ENCODE measurements at places on chromosomes 16 and 17.

DNA sequence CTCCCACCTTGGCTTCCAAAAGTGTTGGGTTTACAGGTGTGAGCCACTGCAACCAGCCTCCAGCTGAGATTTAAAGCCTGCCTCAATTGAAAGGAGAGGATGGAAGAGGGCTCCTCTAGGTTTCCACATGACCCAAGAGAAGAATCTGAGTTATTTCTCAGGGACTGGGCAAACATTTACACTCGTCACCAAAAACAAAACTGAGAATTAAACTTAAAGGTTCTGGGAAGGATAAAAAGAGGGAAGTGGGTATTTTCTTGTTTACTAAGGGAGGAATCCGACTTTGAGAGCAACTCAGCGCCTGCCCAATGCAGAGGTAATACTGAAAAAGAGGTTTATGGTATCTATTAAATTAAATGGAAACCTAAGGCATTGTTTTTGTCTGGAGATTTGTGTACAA is 13.3 kb downstream of the HOXB1 start:
- DNase-seq = no peak

DNA sequence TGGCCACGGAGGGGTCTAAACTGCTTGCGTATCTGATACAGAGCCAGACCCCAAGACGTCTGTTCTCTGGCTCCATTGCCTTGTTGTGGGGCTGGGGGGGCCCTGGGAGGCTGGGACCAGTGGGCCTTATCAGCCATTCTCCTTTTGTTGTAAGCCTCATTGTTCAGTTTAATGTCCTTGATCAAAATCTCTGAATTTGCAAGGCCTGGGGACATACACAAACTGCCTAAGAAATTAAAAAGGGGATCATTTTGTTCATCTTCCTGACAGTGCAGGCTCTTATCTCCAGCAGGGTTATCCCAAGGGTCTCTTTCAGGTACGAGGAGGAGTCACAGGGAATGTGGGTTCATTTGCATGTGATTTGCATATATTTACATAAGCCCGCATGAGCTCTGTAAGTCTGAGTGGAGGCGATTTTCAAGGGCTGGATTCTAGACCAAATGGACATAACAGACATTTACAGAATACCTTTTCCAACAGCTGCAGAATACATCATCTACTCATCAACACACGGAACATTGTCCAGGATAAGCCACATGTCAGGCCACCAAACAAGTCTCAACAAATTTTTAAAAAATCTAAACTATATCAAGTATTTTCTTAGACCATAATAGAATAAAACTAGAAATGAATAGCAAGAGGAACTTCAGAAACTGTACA is 269.8 kb downstream of the RBFOX1 start:
- DNase-seq = no peak

DNA sequence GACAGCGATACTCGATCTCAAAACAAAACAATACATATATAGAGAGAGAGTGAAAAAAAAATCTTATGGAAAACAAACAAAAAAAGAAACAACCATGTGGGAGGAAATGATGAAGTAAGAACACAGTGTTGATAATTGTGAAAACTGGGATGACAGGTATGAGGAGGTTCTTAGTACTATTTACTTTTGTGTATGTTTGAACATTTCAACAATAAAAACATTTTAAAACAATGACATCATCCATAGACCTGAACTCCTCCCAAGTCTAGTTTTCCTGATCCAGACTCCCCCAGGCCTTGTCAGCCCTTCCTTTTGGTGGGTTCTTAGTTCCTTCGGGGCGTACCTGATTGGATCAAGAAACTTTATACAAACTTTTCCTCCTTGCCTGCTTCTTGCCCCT is 51.7 kb downstream of the CCDC42 start:
- no peak for DNase-seq

GRCh38 chr16:81905277-81905676 is 106.0 kb downstream of the SDR42E1 start:
- DNase-seq = no peak

DNA sequence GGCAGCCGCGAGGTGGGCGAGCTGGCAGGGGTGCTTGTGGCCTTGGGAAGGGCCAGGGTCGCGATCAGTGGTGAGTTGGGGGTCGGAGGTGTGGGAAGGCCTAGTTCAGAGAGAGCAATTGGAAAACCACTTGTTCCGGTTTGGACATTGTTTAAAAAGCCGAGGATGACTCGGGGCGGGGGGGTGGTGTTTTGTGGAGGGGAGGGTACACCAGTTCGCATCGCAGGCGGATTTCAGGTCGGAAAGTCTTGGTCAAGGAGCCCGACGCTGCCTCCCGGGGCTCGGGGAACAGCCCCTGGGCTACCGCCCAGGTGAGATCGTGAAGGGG is 66.4 kb downstream of the KPNA2 start:
- DNase-seq = no peak

GRCh38 chr17:13152501-13152900 is 134.7 kb upstream of the ELAC2 start:
- DNase-seq = no peak

GRCh38 chr16:88505405-88506082 is 52.5 kb downstream of the ZFPM1 start:
- DNase-seq = no peak

DNA sequence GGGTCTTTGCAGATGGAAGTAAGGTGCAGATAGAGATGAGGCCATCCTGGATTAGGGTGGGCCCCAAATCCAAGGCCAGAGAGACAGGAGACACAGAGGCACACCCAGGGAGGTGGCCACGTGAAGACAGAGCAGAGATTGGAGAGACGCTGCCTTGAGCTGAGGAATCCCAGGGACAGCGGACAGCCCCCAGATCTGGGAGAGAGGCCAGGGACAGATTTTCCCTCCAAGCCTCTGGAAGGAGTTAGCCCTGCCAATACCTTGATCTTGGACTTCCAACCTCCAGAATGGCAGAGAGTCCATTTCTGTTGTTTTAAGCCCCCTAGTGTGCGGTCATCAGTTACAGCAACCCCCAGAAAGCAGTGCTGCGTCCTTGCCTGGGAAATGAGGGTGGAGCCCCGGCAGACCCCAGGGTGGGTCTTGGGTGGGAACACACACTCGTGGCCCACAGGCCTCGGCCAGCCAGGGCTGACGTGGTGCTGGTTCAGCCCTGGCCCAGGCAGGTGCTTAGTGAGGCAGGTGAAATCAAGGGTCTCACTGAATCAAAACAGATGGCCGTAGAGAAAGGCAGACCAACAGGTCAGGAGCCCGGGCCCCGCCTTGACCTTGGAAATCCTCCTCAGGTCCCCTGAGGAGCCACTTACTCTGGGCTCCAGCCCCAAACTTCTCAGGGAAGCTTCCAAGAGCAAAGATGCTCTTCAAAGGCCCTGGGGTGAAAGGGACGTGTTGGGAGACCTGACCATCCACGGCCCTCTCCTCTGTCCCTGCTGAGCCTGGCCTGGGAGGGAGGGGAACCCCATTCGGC is 169.3 kb downstream of the RBFOX3 start:
- no peak for DNase-seq

GRCh38 chr17:8421571-8421970 is 14.1 kb upstream of the NDEL1 start:
- no peak for DNase-seq

DNA sequence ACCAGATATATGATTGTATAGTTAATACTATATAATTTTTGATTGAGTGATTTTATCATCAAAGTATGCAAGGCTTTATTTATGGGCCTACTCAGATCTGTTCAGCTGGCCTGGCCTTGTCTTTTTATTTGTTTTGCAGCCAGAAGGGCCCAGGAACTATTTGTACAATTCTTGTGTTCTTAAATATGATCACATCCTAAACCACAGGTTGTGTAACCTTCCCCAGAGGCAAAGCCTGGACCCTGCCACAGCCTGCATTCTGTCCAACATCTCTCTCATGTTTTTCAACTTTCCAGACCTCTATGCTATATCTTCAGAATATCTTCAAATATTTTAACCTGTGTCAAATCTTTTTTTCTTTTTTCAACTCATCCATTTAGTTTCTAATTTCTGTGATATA is 410.4 kb upstream of the MON1B start:
- no peak for DNase-seq

GRCh38 chr16:64453646-64454045 is 668.2 kb downstream of the CDH11 start:
- no peak for DNase-seq

GRCh38 chr17:65892912-65893377 is 299.0 kb downstream of the CEP112 start:
- DNase-seq = no peak

DNA sequence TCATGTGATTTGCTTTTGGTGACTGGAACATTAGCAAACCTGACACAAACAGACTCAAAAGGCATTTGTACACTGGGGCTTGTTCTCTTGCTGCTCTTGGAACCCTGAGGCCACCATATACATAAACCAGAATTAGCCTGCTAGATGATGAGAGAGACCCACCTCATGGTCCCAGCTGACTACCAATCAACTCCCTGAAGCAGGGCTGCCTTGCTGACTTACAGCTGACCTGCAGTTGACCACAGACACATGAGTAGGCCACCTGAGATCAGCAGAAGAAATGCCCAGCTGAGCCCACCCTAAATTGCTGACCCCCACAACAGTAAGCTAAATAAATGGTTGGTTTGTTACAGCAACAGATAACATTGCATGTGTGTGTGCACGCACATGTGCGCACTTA is 28.7 kb downstream of the BRIP1 start:
- DNase-seq = no peak

DNA sequence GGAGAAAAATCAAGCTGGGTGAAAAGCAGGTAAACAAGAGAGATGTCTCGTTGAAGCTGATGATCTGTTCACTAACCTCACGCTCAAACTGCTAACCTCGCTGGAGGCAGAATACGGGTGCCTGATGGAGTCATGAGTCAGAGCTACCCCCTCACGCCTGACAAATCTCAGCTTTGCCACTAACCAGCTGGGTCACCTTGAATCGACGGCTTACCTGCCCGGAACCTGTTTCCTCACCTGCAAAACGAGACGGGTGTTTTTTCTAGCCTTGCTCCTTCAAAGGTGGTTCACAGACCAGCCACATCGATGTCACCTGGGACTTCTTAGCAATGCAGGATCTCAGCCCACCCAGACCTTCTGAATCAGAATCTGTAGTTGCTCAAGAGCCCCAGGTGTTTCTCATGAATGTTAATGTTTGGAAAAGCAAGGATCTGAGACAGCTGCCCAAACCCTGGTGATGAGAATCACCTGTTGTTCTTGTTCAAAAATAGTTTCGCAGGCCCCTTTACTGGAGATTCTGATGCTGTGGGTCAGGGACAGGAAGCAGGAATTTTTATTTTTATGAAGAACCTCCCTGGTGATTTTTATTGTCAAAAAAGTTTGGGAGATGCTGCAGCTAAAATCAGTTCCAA is 56.9 kb downstream of the MARCHF10 start:
- no peak for DNase-seq

- DNase-seq = no peak
Observed at GRCh38 chr17:44424828-44425461, 35.5 kb upstream of the ITGA2B start.

DNA sequence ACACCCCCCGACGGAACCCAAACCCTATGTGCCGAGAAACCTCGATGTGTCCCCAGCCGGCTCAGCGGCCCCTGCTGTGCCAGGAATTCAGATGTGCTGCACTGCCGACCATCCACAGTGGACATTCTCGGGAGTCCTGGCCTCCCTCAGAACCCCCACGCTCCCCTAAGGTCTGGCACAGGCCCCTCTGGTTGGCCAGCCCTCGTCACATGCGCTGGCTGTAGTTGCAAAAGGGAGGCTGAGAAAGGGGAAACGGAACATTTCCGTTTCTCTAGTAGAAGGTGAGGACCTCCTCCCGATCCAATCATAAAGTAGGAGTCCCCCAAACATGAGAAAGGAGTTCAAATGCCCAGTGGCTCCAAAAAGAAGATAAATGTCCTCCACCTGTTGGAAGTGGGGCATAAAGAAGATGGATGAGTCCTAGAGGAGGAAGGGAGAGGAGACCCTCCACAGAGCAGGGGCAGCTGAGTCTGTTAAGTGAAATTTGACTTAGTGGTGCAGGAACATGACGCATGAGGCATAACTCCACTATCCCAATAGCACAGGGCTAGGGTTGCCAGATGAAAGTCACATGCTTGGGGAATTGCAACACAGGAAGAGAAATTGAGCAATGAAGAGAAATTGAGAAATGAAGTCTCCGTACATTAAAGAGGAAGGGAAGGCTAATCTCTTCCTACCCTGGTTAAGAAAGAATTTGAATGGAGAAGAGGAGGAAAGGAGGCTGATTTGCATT is 49.3 kb upstream of the WSB1 start:
- DNase-seq = peak; percentile 5

GRCh38 chr17:9628509-9628908 is 16.8 kb upstream of the USP43 start:
- no peak for DNase-seq

DNA sequence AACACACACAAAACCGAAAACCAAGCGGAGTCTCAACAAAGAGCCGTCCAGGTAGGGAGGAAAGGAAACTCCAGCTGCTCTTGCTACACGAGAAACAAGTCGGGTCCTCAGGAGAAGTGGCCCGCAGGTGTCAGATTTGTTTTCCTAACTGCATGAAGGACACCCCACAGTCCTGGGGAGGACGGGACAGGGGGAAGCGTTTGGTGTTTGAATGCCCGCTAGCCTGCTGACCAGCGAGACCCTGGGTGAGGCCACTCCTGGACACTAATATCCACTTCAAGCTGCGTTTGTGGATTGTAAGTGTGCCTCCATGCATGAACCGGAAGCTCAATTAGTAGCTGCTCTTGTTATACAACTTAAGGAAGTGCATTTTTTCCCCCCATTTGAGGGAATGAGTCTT is 299.5 kb downstream of the MAF start:
- DNase-seq = peak; percentile 54

DNA sequence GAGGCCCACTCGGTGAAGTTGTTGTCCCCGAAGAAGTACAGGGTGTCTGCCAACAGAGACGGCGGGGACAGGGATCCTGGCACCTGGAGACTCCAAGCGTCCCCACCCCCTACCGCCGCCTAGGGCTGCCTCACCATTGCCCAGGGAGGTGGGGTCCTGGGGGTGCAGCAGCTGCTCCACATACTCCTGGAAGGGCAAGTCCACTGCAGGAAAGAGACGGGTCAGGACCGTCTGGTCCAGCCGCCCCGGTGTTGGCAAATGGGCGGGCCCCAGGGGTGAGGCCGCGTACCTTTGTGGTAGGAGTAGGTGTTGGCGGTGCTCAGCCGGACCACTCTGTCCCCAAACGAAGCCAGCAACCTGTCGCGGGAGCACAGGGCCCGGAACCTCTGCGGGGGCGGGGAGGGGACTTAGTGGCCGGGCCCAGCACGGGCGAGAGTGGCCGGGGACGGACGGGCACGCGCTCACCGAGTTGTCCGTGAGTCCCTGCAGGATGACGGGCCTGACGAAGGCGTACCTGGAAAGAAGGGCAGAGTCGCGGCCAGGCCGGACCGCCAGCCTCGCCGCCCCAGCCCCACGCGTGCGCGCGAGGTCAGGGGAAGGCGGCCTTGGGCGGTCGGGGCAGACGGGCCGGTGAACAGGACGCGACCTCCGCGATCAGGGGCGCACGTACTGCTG is 601 bp downstream of the JMJD8 start:
- no peak for DNase-seq

GRCh38 chr17:17987901-17988300 is 15.2 kb downstream of the DRC3 start:
- no peak for DNase-seq

DNA sequence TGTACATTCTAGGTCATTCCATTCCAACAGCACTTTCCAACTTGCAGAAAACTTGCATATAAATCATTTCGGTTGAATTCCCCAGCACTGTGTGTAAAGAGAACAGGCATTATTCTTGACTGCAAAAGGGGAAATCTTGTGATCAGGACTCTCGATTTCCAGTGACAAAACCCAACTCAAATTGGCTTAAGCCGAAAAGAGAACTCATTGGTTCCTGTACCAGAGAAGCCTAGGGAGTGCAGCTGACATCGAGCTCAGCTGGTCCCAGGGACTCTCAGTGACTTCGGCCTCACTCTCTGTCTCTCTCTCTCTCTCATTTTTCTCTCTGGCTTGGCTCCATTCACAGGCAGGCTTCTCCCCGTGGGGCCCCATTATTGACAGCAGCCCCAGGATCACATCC is 30.7 kb downstream of the CD300LF start:
- DNase-seq = no peak
